Right lung (tissue), 10 donors: ENCODE measurements at places on chromosomes 2 and 18. TPM values are rescaled to one million over a fixed set of nuclear protein-coding genes. Genes with fewer than 3 reads are reported as not detected.

DNA sequence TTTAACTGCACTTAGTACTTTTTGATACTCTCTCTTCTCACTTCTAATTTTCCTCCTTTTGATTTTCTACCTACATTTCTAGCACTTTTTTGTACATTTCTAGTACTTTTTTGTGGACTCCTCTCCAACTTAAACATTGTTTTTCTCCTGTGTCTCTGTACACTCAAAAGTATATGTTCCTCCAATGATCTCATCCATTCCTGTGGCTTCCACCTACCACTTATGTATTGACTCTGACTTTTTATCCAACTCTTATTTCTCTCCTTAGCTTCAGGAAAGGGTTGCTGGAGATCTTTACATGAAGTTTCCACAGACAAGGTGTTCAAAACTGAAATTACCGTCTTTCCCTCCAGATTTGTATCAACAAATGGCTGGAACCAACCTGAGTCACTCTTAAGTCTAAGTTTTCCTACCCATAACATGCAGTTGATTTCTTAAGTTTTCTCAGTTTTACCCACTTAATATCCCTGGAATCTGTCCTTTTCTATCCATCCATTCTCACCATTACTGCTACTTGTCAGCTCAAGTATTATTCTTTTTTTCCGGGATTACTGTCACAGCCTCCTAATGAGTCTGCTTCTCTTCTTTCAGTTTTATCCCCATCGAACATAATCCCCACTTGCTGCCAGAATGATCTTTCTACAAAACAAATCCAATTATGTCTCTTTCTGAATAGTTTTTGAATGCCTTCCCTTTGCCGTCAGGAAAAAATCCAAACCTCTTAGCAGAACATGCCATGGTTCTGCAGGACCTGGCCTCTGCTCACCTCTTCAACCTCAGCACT, 22.6 kb upstream of the PELI1 start:
- DNase-seq, result no peak

GRCh38 chr18:42268798-42269197, 313.8 kb downstream of the PIK3C3 start:
- no peak for DNase-seq

DNA sequence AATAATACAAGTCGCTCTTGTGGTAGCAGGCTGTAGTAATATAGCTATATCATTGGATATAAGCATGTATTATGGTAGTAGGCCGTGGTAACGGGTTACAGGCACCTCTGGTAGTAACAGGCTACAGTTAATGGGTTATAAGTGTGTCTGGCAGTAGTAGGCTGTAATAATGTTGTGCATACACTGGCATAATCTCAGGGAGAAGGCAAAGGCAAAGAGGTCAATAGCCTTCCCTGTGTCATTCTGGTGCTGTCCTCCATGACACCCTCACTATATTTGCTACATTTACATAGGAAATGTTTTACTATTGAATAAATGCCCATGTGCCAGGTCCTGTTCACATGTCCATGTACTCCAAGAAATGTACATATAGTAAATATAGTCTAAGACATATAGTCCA, 12.8 kb upstream of the TNP1 start:
- no peak for DNase-seq

- no peak for DNase-seq
Observed at GRCh38 chr2:16430846-16431245, 234.8 kb downstream of the CYRIA start.

- no peak for DNase-seq
Observed at GRCh38 chr2:223053484-223054192, 1.6 kb downstream of the KCNE4 start.

DNAJC5G gene
- polyA plus RNA-seq, result 0.37 TPM

PLGLB1 gene
- polyA plus RNA-seq, result 18.7 TPM
